ENCODE measurements at places on chromosomes 5 and 9. TPM values are rescaled to one million over a fixed set of nuclear protein-coding genes. Genes with fewer than 3 reads are reported as not detected.

Gene GDA
- total RNA-seq: 2.7 TPM

GRCh38 chr5:83388608-83389007 lies 82.9 kb upstream of the VCAN start:
- H3K36me3 ChIP-seq: no peaks in the 10 kb centered on the region
- no peak overlapping the region for H3K4me3 ChIP-seq
- DNase-seq: no peak
- H3K27me3 ChIP-seq: no peaks in the 10 kb centered on the region
- H3K4me1 ChIP-seq: peaks cover 6% of the 10 kb centered on the region

DNA sequence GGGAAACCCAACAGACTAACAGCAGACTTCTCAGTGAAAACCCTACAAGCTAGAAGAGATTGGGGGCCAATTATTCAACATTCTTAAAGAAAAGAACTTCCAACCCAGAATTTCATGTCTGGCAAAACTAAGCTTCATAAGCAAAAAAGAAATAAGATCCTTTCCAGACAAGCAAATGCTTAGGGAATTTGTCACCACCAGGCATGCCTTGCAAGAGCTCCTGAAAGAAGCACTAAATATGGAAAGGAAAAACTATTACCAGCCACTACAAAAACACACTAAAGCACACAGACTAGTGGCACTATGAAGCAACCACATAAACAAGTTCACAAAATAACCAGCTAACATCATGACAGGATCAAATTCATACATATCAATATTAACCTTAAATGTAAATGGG lies 131.1 kb downstream of the OR2K2 start:
- H3K4me3 ChIP-seq: no peak overlapping the region
- no peaks in the 10 kb centered on the region for H3K27me3 ChIP-seq
- DNase-seq: no peak
- H3K27ac ChIP-seq: no peak overlapping the region
- H3K36me3 ChIP-seq: no peaks in the 10 kb centered on the region

DNA sequence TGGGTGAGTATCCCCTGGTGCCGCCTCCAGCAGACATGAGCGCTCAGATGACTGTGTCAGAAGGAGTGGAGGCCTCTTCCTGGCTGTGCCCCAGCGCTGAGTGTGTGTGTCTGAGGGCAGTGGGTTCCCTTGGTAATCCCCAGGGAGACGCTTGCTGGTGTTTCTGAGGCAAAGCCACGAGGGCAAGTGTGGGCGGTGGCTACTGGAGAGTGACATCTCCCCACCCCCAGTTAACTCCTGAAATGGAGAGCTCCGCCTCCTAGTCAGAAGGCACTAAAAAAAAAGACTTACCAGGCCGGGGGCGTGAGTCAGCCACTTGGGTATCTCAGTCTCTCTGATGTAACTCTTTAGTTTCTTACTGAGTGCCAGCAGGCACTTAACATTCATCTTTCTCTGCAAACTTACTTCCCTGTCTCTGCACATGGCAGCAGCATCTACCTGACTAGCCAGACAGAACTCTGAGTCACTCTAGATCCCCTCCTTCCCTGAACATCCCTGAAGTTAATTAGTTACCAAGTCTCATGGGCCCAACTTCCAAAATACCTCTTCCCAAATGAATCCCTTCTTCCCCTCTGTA lies 19.3 kb downstream of the ORM2 start:
- no peak overlapping the region for H3K27ac ChIP-seq
- no peak overlapping the region for H3K4me3 ChIP-seq
- DNase-seq: peak; percentile 78
- H3K4me1 ChIP-seq: peaks cover 10% of the 10 kb centered on the region

GRCh38 chr9:19200229-19200628 lies 30.3 kb upstream of the DENND4C start:
- H3K36me3 ChIP-seq: no peaks in the 10 kb centered on the region
- H3K27me3 ChIP-seq: no peaks in the 10 kb centered on the region
- no peak overlapping the region for H3K27ac ChIP-seq
- peaks cover 8% of the 10 kb centered on the region for H3K4me1 ChIP-seq
- no peak overlapping the region for H3K4me3 ChIP-seq

Gene FAT2
- total RNA-seq: 0.37 TPM

Gene NR2F1-AS1
- total RNA-seq: 8.3 TPM

DNA sequence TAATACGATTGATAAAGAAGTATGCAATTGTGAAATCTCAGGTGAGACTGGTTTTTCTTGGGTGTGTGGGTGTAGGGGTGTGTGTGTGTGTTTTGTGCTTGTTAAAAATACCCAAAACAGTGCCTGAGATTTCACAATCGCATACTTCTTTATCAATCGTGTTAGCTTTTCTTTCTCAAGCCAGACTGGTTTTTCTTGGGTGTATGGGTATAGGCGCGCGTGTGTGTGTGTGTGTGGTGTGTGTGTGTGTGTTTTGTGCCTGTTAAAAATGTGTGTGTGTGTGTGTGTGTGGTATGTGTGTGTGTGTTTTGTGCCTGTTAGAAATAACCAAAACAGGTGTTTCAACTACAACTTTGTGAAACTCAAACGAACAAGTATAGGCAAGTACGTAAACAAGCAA lies 53.7 kb downstream of the CERT1 start:
- DNase-seq: no peak
- H3K27ac ChIP-seq: no peak overlapping the region
- H3K27me3 ChIP-seq: no peaks in the 10 kb centered on the region
- no peaks in the 10 kb centered on the region for H3K4me1 ChIP-seq
- no peak overlapping the region for H3K4me3 ChIP-seq

Gene OTP
- total RNA-seq: not detected

Gene RARS1
- total RNA-seq: 116 TPM

GRCh38 chr9:134301387-134302129 lies 24.7 kb upstream of the RXRA start:
- no peak for DNase-seq
- no peak overlapping the region for H3K27ac ChIP-seq
- H3K4me3 ChIP-seq: no peak overlapping the region
- H3K4me1 ChIP-seq: peaks cover 5% of the 10 kb centered on the region
- no peaks in the 10 kb centered on the region for H3K36me3 ChIP-seq
